ENCODE measurements at places on chromosomes 11 and 22. TPM values are rescaled to one million over a fixed set of nuclear protein-coding genes. Genes with fewer than 3 reads are reported as not detected.

The UEVLD gene
- 25.9 TPM for total RNA-seq

DNA sequence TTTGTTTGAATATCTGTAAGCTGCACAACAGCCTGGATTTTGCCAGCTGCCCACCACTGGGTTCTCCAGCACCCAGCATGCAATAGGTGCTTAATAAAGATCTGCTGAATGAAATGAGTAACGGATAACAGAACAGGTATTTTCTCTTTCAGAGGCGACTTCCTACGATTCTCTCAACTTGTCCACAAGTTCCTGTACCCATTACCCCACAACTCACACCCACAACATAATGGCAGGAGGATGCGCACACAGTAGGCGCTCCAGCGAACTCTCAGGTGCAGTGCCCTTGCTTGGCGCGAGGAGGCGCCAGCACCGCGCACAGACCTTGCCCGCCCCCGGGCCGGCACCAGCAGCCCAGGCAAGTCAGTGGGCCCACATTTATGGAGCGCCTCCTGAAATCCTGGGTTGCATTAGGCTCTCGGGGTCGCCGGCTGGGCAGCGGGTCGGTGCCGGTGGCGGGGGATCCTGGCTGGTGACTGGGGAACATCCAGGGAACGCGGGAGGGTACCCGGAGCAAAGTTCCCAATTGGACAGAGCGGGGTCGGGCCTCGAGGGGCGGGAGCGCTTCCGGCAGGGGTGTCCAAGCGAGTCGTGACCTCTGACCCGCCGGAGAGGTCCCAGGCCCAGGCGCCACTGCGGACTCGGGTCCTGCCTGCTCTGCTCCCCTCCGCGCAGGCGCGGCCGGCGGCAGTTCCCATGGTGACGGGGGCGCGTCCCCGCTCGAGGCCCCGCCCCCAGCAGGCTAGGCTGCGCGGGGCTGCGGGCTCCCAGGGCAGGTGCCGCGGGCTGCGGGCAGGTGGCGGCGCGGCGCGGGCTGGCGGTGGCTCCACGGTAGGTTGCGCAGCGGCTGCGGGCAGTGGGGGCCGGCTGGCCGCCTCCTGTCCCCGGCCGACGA lies at the start of gene KIAA1671:
Gene KIAA1671 (plus strand): TSS at position 775 of the 895 bp plus-strand sequence. CDS start 75,284 bp downstream, outside the sequence.
- peak; percentile 93 for DNase-seq

DNA sequence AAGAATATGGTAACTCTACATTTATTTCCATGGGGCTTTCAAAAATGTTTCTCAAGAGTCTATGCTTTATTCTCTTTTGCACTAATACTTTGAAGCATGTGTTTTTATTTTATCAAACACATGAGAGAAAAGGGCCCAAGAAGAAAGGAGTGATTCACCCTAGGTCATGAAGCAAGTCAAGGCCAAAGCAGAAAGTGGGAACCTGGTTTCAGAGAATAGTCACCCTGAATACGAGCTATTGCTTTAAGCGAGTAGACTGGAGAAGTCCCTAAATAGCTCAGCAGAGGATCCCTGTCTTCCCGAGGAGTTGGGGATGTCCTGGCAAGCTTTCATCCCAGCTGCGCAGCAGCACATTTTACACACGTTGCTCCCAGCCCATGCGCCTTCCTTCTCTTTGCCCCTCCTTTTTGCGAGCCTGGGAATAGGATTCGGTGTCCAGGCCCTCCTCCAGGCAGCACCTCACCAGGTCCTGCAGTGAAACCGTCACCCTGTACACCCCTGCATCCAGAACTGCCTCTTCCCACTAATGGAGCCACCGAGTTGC lies 19.1 kb downstream of the MPEG1 start:
- DNase-seq = no peak

The MPZL3 gene
- total RNA-seq = 2.7 TPM

The OTOG gene
- total RNA-seq = not detected

DNA sequence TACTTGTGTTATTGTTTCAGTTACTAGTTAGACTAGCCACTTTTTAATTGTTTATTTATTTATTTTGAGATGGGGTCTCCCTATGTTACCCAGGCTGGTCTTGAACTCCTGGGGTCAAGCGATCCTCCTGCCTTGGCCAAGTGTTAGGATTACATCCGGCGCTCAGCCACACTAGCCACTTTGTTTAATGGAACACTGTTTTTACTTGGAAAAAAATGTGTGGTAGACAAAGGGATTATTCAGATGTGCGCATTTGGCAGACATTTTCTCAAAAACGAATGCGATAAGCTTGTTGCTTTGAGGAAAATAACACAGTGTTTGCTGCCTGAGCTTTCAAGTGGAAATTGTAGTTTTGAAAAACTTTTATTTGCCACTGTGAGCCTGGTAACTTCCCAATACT lies 51.0 kb downstream of the CTNND1 start:
- DNase-seq = no peak

DNA sequence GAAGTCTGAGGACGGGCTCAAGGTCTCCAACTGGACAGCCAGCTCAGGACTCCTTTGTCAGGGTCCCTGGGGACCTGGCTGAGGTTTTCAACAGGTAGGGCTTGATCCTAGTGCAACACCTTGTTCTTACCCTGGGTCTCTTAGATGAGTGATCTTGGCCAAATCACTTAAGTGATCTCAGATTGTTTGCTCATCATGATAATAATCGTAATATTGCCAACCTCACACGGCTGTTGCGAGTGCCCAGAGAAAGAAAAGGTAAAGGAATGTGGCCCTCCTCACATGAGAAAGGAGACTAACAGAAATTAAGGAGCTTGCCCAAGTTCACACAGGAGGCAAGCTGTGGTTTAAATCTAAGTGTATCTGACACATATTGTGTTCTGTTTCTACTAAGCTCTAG lies 28.5 kb downstream of the POU2AF3 start:
- DNase-seq = no peak

DNA sequence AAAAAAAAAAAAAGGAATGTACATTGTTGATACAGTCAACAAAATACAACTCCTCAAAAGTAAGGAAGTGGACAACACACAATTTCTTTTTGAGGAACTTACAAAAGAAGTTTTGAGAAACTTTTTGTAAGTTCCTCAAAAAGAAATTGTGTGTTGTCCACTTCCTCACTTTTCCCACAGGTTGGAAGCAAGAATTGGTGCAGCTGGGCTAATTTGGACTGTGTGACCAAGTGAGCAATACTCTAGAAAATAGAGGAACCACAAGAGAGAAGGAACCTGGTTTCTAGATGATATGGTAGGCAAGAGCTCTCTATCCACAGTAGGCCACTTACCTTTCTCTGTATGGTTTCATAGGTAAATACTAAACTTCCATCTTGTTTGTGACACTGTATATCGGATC lies 1053.8 kb downstream of the LRRC4C start:
- DNase-seq = no peak

GRCh38 chr11:72626414-72626936 lies 47.7 kb downstream of the PDE2A start:
- DNase-seq = no peak

The FAM181B gene
- total RNA-seq = 3.7 TPM

- no peak for DNase-seq
Measured at GRCh38 chr11:107563702-107564101, 1.8 kb downstream of the ALKBH8 start.

Data from sciatic nerve (tissue), 2 donors.